ENCODE measurements at places on chromosomes 3 and 15. TPM values are rescaled to one million over a fixed set of nuclear protein-coding genes. Genes with fewer than 3 reads are reported as not detected.

- ATAC-seq = no peak
These were observed 4.1 kb upstream of the PSMA4 start for GRCh38 chr15:78536134-78536533.

Gene ADAMTSL3
- total RNA-seq = 24.5 TPM

Gene PLA2G4D
- 0.19 TPM for total RNA-seq

Gene TBC1D5
- 51.2 TPM for total RNA-seq

Gene SI
- not detected for total RNA-seq
